ENCODE measurements at places on chromosomes 5 and 9. TPM values are rescaled to one million over a fixed set of nuclear protein-coding genes. Genes with fewer than 3 reads are reported as not detected.

DNA sequence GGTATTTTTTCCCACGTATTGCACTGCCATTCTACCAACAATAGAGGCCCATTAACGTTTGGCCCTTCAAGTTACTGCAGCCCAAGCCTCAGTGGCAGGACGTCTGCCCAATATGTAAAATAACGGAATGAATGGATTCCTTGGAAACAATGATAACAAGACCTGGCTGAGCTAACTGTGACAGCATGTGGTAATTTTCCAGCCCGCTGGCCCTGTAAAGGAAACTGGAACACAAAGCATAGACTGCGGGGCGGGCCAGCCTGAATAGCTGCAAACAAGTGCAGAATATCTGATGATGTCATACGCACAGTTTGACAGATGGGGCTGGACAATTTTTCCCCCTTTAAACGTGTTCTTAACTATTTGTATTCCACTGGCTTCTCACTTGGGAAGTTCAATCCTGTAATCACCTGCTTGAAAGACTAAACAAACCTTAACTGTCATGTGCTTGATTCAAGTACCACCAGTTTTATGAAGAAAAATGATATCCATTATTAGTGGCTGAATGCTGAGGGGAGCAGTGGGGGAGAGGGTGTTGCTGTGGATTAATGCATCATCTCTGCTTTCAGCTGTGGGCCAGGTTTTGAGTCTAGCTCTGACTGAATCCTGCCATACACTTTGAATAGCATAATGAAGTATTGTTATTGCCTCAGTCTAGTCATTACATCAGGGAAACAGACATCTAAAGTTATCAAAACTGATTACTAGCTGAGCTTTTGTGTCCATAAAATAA is 323.9 kb downstream of the TMEM161B start:
- no peak for DNase-seq
- H3K36me3 ChIP-seq: no peaks in the 10 kb centered on the region
- no peaks in the 10 kb centered on the region for H3K4me1 ChIP-seq
- peaks cover 6% of the 10 kb centered on the region for H3K27me3 ChIP-seq

- H3K4me3 ChIP-seq: no peak overlapping the region
- H3K27me3 ChIP-seq: no peaks in the 10 kb centered on the region
- no peaks in the 10 kb centered on the region for H3K36me3 ChIP-seq
These were observed 512.9 kb upstream of the KLF4 start for GRCh38 chr9:108002371-108002956.

- H3K4me1 ChIP-seq: no peaks in the 10 kb centered on the region
- H3K36me3 ChIP-seq: no peaks in the 10 kb centered on the region
- peaks cover 7% of the 10 kb centered on the region for H3K27me3 ChIP-seq
- no peak overlapping the region for H3K4me3 ChIP-seq
- no peak overlapping the region for H3K27ac ChIP-seq
- no peak for DNase-seq
These were observed 72.5 kb upstream of the UBTD2 start for GRCh38 chr5:172356047-172356446.

The POU4F3 gene
- not detected for total RNA-seq

The UGT3A2 gene
- total RNA-seq: not detected
